Neural progenitor cell (in vitro differentiated cells): ENCODE measurements at places on chromosomes 11 and 22.

DNA sequence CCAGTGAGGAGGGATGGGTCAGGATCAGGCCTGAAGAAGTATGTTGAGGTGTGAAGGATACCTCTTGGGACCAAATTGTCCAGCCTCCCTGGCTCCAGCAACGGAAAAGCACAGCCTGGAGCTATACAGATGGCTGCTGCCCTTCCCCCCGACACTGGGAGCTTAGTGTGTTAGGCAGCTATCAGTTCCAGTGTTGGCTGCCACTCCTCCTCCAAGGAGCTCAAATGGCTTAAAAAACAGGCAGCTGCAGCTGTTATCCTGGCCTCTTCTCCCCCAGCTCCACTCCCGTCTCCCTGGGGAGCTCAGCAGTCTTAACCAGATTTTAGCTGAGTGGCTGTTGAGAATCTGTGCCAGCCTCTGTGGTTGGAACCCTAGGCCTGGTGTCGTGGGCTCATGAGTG, 225.0 kb downstream of the JRKL start:
- DNase-seq: peak; percentile 25

GRCh38 chr11:40998920-40999319, 460.5 kb downstream of the LRRC4C start:
- no peak for DNase-seq

GRCh38 chr22:20061481-20061861, 18.6 kb upstream of the DGCR8 start:
- no peak for DNase-seq

DNA sequence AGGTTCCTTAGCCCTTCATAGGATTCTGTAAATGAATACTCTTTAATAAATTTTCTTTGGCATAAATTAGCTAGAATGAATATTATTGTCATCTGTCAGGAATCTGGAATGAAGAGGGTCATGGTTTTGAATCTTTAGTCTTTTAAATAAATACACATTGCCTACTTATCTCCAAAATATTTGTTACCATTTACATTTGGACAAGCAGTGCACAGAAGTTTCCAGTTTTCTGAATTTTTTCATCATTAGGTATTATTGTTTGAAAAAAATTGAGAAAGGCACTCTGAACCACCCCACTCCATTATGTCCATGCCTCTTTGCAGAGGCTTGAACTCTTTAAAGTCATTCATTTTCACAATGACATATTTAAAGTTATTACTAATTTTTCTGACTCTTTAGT, 549.0 kb upstream of the LUZP2 start:
- no peak for DNase-seq

- DNase-seq: no peak
Measured at GRCh38 chr11:48141475-48142122, 75.0 kb upstream of the OR4B1 start.

GRCh38 chr22:44247346-44247745, 65.4 kb downstream of the SHISAL1 start:
- no peak for DNase-seq

GRCh38 chr22:38710351-38710750, 4.6 kb downstream of the GTPBP1 start:
- no peak for DNase-seq

DNA sequence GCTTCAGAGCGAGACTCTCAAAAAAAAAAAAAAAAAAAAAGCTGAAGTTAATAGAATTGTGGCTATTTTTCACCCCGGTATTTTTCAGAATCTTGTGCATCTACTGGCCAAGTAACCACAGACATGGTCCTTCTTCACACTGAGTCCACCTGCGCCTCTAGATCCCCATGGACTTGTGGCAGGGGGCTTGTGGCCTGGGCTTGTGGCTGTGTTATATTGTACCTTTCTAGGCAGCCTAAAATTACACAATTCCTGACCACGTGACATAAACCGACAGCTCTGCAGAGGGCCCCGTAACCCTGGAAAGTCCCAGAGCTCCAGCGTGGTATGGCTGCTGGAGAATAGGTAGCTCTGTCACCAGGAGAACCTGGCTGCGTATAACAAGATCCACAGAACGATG, 10.9 kb upstream of the NAALADL1 start:
- DNase-seq: no peak

GRCh38 chr11:110272919-110273318, 23.5 kb downstream of the RDX start:
- no peak for DNase-seq

DNA sequence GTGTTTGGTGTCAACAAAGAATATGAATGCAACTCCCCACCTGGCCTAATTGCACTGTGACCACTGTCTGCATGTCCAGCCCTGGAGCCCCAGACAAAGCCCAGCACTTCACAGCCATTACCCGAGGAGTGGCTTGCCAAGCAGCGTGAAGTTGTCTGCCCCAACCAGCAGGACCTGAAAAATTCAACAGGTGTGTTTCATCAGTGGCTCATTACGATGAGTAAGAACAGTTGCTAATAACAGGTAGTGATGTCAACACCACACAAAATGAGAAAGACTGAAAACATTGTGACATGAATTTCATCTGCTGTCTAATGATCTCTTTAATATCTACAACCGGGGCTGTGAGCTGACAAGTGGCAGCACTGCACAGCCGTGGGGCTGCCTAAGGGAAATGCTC, 10.3 kb downstream of the MRPL21 start:
- no peak for DNase-seq
